ENCODE measurements at places on chromosomes 11 and 22.

DNA sequence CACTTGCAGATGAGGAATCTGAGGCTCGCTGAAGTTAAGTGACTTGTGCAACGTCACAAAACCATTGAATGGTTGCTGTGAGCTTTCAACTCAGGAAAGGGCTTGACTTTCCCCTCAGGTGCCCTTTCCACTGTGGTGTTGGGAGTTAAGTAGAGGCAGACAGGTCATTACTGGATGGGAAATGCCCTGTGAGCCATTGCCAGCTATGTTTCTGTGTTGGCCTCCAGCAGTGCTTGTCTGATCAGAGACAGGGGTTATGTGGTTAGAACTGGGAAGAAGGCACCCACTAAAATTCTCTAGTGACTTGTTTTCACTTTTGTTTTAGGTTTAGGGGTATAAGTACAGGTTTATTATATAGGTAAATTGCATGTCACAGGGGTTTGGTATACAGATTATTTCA is 96.6 kb downstream of the FDX1 start:
- DNase-seq = no peak

DNA sequence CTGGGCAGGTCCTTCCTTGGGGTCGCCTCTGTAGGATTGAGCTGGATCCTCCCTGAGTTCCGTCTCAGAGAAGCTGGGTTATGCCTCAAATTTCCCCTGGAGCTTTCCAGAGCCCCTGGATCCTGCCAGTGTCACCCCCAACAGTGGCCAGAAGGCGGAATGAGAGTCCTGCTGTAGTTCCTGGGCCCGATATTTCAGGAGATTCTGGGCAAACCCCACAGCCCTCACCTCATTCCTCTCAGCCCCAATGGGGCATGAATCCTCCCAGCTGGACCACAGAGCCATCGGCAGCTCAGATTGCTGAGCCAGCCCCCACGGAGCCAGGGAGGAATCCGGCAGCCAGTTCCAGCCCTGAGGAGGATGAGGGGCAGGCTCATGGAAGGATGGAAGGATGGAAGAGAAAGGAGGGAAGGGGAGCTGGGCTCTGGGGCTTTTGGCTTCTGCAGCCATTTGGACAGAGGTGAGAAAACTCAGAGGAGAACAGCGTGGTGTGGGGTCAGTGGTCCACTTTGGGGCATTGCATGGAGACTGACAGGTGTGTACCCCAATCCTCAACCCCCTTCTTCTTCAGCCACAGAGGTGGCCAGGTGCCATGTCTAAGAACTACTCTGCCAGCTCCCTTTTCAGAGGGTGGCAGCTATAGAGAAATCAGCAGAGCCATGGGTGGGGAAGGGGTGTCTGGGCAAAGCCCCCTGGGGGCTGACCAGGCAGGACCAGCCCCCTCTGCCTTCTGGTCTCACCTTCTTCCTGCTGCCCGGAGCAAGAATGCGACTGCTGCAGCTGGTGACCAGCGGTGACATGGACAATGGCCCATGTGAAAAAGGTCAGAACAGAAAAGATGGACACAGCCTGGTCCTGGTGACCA is 867.6 kb downstream of the TBC1D22A start:
- DNase-seq = no peak

DNA sequence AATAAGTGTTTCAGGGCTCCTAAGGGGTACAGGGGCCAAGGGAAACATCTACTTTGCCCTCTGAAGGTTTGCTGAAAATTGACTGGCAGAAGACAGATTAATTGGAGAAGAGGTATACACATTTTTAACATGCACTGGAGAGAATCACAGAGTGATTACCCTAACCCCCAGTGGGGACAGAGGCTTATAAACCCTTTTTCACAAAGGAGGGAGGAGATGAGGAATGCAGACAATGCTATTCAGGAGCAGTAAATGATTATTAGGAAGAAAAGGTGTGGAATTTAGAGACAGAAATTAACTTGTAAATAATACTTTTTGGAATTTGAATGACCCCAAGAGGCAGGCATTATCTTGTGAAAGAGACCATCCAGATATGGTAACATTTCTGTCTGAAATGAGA is 582.4 kb upstream of the B3GAT1 start:
- DNase-seq = no peak

DNA sequence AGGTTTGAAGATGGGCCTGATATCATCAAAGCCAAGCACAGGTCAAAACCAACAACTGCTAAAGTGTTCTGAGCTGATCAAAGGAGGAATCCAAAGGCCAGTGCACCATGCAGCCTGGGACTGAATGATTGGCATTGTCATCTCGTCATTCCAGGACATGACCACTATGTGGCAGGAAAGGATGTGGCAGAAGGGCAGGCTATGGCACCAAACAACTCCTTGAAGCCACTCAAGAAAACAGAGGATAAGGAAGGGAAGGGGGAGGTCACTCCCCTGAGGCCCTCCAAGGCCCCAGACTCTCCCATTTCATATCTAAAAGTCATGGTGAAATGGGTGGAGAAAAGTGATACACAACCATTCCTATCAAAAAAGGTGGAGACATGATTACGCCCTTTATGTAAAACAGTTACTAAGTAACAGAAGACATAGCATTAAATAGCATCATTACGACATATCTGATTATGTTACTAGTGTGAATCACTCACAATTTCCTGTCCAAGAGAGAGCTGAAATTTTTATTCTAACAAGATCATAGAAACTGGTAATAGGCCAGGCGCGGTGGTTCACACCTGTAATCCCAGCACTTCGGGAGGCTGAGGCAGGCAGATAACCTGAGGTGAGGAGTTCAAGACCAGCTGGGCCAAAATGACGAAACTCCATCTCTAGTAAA is 49.3 kb downstream of the AHNAK start:
- DNase-seq = no peak

DNA sequence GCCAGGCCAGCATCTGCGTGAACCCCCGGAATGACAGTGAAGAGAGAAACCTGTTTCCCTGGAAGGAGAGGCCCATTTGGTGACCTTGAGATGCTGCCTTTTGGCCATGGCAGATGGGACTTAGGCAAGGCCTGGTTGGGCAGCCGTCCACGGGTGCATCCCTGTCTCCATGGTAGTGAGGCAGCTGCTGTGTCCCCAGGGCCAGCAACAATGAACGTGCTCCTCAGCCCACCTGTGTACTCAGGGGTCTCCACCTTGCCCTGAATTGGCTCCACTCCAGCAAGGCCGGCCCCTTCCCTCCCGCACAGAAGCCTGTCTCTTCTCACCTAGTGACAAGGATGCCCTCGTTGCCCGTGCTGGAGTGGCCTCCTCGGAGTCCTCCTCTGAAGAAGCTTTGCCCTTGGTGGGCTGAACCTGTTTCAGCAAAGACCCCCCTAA is 441.1 kb downstream of the TBC1D22A start:
- no peak for DNase-seq

GRCh38 chr11:108672113-108672512 is 7.2 kb downstream of the DDX10 start:
- no peak for DNase-seq

- no peak for DNase-seq
These were observed 9.9 kb upstream of the AIFM3 start for GRCh38 chr22:20957102-20957682.

- DNase-seq = no peak
These were observed 6.2 kb downstream of the MAP3K11 start for GRCh38 chr11:65607614-65608426.

- no peak for DNase-seq
These were observed 7.1 kb downstream of the PLAAT4 start for GRCh38 chr11:63543711-63544110.

DNA sequence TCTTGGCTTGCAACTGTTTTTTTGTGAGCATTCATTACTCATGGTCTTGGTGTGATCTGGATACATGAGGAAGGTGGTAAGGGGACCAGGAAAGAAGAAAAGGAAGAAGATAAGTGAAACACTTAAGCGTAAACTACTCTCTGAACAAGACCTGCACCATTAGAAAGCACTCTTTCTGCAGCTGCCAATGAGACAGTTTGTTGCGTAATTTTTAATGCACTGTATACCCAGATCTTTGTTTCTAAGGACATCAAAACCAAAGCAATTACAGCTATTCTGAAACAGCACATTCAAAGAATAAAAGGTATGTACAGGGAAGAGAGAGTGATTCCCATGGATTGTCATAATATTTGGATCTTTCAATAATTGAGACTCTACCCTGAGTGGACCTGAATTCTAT is 147.4 kb downstream of the BLID start:
- DNase-seq = no peak

GRCh38 chr11:78170874-78171549 is 17.4 kb downstream of the KCTD21 start:
- no peak for DNase-seq

DNA sequence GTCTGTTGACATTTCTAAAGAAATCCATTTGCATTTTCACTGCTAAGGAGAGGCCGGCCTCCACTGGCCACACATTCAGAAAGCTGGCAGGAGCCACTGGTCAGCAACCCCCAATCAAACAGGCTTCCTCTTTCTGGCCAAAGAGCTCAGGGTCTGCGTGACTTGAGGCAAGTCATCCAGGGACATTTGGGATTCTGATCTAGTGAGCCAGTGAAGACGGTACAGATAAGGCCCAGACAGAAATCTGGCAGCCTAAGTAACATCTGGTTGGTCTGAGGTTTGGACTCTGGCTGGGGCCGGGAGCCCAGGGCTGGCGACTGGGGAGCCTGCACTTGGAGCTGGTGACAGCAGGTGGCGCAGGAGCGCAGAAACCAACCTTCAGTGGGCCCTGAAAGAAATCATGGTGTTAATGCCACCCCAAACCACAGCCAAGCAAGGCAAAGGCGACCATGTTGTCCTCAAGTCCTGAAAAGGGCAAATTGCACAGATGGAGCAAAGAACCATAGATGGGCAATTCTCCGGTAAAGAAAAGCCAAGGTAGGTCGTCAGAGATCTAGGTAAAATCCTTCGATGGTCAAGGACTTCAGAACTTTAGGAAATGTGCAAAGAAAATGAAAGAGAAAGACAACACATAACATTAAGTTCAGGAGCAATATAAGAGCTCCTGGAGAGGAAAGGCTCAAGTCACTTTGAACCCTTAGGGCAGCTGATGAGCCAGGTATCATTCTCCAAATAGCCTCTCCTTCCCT is 99.4 kb upstream of the BLID start:
- no peak for DNase-seq

DNA sequence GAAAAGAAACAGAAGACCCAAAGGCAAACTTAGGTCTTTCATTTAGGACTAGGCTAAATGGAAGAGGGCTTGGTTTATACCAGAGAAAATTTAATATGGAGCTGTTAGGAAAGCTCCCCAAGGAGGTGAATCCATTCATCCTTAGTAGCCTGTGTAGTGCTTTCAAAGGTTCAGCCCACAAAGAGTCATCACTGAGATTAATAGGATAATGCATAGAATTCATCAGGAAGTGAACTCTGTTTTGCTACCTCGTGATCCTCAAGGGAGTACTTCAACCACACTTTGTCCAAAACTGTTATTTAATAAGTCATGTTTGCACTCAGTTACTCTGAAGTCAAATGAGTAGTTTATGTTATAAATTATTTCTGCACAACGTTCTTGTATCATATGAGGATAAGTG is 43.3 kb upstream of the MMP7 start:
- DNase-seq = no peak

DNA sequence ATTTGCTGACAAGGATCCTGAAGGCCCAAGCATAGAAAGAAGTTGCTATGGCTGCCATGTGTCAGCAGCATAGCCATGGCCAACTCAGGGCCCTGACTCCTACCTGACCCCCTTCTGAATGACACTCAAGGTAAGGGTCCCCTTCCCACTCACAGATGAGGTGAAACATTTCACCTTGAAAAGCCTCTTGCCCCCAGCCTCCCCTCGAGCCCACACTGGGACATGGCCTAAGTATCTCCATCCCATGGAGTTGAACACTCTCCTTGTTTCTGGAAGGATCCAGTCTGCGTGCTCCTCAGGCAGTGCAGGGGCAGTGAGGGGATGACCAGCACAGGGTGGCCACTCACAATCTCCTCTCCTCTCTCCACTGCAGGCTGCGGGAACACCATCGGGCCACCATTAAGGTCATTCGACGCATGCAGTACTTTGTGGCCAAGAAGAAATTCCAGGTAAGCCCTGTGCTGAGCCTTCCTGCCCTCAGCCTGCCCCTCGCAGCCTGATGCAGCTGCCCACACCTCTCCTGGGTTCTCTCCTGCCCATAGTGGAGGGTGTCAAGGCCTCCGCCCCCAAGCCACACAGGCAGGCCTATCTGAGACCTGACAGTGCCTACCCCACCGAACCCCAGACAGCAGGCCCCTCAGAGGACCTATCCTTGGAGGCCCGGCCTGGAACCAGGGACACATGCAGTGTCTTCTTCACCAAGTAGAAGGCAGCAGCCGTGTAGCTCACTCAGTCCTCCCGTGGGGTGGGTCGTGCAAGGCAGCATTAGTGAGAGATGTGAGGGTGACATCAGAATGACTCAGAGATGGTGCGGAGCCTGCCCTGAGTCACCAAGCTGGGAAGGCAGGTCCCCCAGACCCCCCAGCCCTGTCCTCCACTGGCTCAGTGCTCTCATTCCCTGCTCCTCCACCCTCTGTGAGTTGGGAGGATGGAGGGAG is 68.9 kb upstream of the KCNQ1OT1 start:
- no peak for DNase-seq

DNA sequence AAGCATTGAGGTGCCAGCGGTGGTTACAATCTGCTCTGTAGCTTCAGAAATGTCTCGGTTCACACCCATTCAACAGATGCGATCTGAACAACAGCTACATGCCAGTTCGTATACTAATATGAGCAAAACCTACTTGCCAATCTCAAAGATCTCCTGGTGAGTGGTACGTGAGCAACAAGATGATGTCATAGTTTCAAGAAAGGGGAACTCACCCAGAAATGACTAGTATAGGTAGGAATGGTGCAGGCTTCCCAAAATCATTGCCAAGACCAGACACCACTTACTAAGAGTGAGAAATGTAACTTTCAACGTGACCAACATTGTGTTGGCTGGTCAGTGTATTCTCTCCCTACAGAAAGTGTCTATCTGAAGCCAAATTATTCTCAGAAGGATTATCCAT is 31.1 kb downstream of the OR6Q1 start:
- DNase-seq = no peak

DNA sequence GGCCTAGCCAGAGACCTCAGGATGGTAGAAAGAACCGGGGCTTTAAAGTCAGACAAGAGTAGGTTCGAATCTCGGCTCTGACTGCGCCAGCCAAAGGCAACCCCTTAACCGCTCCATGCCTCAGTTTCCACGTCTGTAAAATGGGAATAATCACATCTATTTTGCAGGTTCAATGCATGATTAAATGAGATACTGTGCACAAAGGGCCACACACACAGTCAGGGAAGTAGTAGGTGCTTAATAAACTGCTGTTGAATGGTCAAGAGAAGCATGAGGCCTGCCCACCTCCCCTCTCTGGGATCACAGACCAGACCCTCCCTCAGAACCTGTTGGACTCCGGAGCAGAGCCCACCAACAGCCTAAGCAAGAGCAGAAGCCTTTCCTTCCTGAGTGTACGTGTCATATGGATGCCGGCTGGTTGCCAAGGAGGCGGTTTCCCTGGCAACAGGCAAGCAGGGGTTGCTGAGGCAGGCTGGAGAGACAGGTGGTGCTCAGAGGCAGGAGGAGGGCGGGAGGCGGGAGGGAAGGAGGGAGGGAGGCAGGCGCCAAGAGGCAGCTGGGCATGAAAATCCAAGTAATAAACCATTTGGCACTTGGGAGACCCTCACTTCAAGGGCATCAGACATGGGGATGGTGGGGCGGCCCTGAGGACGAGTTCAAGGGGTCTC is 43.9 kb downstream of the NFAM1 start:
- no peak for DNase-seq

GRCh38 chr11:30774496-30775232 is 188.5 kb upstream of the MPPED2 start:
- DNase-seq = no peak
